AG10803 (cell line): ENCODE measurements at places on chromosomes 16 and 17.

DNA sequence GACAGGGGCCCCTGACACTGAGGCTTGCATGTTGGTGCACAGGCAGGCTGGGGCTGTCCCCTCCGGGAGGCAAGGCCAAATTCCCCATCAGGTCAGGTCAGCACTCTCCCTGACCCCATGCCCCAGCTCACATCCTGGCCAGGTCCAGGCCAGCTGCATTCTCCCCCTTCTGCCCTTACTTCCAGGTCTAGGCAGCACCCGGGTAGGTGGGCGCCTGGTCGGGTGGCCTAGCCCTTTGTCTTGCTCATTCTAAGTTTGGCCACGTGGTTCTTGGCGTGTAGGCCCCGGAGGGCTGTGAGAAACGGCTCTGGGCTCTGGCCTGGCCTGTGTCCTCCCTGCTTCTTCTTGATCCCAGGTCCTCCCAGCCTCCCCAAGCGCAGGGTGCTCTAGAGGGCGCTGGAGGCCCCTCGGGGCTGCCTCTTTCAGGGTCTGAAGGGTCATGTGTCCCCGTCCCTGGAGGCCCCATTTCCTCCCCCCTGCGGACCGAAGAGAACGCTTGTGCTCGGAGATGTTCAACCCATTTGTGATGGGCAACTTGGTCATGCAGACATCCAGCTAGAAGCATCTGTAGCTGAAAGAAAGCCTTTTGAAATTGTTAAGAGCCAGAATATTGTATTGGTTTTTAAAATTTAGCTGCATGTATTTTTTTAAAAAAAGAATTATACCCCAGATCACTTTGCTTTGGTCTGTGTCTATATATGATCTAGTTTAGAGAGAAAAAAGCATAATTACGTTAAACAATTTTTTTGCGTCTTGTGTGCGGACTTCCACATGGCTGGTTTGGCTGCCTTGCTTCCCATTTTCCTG is 6.7 kb downstream of the BAHCC1 start:
- DNase-seq = peak; percentile 51

DNA sequence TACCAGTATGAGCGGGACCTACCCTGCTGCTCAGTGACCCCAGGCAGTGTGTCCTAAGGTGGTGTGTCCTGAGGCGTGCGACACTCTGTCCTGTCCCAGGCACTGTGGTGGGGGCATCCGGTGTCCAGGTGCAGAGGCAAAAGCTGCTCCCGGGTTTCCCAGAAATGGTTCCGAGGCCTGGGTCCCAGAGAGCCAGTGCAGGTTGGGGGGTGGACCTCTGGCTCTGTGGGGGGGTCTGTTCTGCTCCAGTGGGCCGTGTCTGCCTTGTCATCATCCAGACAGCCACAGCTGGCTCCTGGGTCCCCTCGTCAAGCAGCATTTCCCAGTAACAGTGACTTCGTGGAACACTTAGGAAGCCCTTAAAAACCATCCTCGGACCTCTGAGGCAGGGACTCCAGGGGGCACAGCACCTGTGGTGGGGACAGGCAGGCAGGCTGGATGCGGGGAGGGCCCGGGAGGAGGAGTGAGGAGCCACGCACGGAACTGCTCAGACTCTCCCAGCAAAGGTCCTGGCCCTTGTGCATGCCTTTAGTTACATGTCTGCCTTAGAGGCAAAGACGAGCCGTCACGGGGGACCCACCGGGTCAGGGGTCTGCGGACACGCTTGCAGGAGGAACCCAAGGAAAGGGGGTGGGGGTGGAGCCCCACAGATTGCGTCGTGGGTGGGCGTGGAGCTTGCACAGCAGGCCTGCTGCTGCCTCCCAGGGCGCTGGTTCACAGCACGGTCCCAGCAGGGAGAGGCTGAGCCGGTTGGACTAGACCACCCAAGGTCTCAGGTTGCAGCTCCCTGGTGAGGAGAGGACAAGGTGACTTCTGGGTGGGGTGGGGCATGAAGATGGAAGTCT is 5.6 kb downstream of the SLC16A3 start:
- DNase-seq = no peak

- DNase-seq = peak; percentile 75
These were observed 2.2 kb downstream of the NR1D1 start for GRCh38 chr17:40097931-40098845.

DNA sequence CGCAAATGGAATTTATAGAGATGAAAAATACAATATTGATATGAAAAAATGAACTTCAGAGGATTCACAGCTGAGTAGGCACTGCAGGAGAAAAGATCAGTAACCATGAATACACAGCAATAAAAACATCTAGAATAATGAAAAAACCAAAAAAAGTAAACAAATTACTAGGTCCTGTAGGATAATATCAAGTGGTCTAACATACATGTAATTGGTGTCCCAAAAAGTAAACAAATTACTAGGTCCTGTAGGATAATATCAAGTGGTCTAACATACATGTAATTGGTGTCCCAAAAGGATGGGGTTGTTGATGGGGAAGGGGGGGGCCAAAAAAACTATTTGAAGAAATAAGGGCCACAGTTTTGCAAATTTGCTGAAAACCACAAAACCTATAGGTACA is 43.4 kb downstream of the ZNF18 start:
- no peak for DNase-seq

- DNase-seq = peak; percentile 25
These were observed 1.1 kb downstream of the GJC1 start for GRCh38 chr17:44828919-44829522.

DNA sequence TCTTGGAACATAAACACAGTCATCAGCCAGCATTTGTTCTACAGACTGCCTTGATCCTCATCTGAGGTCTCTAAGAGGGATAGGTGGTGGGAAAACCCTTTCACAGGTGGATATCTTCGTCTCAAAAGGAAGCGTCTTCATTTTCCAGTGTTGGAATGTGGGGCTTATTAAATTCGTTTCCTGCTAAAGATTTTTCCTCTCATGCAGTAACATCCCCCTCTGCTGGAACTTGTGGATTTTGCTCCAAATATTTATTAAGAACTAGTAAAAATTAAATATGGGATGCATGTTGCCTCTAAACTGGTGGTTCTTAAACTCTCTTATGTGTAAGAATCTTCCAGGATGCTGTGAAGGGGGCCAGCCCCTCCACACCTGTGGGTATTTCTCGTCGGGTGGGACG is 20.1 kb upstream of the MLYCD start:
- DNase-seq = peak; percentile 64

GRCh38 chr17:58268774-58269556 is 11.8 kb downstream of the MPO start:
- no peak for DNase-seq

- no peak for DNase-seq
These were observed 31.5 kb upstream of the APOH start for GRCh38 chr17:66260688-66261087.

DNA sequence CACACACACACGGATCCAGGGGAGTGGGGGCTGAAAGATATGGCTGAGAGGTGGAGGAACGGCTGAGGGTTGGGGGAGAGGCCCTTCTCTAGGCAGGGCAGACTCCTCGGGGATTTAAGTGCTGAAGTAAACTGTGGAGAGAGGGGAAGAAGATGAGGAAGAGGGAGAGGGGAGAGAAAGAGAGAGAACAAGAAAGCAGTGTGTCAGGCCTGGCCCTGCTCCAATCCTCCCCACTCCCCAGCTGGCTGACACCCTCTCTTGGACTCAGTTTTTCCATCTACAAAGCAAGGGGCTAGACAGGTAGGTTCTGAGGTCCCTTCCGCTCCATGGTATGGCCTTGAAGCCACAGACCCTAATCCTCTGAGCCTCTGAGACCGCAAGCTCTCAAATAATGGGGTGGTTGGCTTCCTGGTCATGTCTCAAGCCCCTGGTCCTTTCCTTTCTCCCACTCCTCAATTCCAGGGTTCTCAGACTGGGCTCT is 2.0 kb downstream of the VAMP2 start:
- DNase-seq = no peak

- DNase-seq = no peak
These were observed 111.5 kb upstream of the ELAC2 start for GRCh38 chr17:13129356-13129755.

GRCh38 chr16:55687802-55688201 is 32.0 kb downstream of the SLC6A2 start:
- no peak for DNase-seq
